ENCODE measurements at places on chromosomes 4 and X.

GRCh38 chr4:5812506-5813229 lies 80.2 kb downstream of the CRMP1 start:
- no peak for DNase-seq

GRCh38 chrX:153688911-153689590 lies 1.3 kb downstream of the SLC6A8 start:
- DNase-seq = no peak

DNA sequence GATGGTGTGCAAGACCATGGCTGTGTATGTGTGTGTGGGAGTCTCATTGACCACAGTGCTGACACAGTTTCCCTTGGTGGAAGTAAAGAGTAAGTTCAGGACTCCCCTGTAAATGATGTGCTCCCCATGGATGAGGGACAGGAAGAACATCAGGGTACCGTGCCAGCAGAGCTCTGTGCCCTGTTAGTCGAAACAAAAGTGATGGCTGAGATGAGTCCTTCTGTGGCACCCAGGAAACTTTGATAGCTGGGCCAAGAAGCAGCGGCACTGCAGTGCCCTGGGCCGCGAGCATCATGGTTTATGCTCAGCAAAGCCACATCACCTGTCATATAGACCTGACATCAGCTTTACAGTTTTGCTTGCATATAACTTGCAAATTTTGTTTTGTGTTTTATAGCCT lies 61.4 kb upstream of the CLDN34 start:
- DNase-seq = no peak

DNA sequence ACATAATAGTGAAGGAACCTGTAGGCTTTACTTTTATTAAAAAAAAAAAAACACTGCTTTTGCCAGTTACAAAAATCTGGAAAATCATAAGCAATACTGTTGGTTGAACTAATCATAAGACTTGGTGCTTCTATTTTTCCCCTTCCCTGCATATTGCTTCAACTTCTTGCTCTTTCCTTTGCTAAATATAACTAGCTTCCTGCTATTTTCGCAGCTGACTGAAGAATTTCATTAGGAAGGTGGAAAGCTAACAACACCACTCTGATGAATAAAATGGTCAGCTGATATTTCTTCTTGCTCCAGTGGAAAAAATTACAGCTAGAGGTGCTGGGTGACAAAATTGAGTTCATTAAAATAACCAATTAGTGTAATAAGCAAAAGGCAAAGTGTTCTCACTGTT lies 39.3 kb downstream of the MEPE start:
- no peak for DNase-seq

DNA sequence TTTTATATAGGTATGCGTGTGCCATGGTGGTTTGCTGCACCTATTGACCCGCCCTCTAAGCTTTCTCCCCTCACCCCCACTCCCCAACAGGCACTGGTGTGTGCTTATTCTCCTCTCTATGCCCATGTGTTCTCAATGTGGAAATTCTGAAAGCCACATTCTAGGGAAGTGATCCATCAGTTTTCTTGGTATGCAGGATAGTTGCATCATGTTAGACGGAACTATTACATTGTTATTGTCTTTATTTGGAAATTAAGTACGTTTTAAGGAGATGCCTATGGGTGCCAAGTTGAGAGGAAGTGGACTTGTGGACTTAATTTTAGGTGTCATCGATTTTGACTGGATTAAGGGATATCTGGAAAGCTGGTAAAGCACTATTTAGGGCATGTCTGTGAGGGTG lies 204.6 kb downstream of the RBM46 start:
- DNase-seq = no peak

GRCh38 chrX:17737710-17737985 lies 355 bp downstream of the SCML1 start:
- DNase-seq = peak; percentile 12

GRCh38 chrX:68841251-68842049 lies 12.6 kb downstream of the EFNB1 start:
- DNase-seq = no peak

DNA sequence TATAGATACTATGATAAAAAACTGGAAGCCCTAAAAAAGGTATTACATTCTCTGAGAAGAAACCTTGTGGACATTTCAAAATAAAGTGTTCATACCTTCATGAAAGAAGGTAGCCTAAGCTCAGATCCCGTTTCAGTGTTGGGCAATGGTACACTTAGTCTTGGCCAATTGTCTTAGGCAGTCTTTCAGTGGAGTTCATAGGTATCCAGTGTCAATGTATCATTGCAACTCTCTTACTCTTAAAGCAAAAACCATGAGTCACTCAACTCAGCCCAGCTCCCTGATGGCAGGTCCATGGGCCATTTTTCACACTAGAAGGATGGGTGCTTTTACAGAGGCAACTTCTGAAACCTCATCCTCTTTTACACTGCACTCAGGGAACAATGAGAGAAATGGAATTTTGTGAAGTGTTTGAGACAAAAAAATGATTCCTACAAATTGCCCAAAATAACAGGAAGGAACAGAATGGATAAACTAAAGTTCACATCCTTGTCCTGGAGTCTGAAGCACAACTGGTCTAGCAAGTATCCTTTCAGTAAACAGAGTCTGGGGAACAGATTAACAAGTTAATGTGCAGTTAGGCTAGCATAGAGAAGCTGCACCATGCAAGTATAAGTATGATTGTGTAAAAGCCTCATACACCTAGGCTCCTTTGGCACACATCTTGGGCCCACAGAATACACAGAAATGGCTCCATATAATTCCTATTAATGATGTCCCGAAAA lies 7.0 kb upstream of the ZNF827 start:
- DNase-seq = no peak

GRCh38 chrX:11264925-11265324 lies 28.3 kb upstream of the AMELX start:
- DNase-seq = no peak

Measured in activated T-cell treated with anti-CD3 and anti-CD28 coated beads for 1 hour (primary cell).